Cortex of kidney (tissue), 1 donor: ENCODE measurements at places on chromosomes 3 and 15.

GRCh38 chr3:40191850-40192448, 117.6 kb upstream of the EIF1B start:
- DNase-seq: no peak

DNA sequence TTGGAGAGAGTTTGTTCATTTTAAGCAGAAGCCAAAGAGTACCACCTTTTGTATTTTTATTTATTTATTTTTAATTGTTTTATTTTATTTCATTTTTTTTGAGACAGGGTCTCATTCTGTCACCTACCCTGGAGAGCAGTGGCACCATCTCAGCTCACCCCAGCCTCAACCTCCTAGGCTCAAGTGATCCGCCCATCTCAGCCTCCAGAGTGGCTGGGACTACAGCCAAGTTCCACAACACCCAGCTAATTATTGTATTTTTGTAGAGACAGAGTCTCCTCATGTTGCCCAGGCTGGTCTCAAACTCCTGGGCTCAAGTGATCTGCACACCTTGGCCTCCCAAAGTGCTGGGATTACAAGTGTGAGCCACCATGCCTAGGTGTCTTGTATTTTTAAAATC, 9.6 kb downstream of the CCR8 start:
- no peak for DNase-seq

GRCh38 chr3:101189796-101190195, 130.6 kb downstream of the IMPG2 start:
- DNase-seq: no peak

- no peak for DNase-seq
Observed at GRCh38 chr3:190384309-190384756, 3.6 kb upstream of the CLDN16 start.

DNA sequence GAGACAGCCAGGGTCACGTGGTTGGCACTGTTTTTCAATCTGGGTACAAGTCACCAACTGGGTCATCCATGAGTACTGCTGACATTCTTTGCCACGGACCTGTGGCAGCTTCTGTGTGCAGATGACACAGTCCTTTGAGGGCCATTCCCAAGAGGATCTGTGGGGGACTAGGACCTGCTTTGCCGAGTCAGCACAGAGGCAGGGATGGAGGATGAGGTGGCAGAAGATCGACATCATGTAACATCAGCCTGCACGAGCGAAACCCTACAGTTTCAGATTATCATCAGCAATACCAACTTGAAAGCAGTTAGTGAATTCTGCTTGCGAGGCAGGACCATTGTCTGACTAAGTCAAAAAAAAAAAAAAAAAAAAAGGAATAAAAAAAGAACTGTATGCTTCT, 227.7 kb downstream of the FOXP1 start:
- DNase-seq: no peak

GRCh38 chr3:195260280-195260905, 10.6 kb downstream of the XXYLT1 start:
- DNase-seq: no peak

- DNase-seq: no peak
Observed at GRCh38 chr15:63089260-63090043, 32.2 kb upstream of the LACTB start.

DNA sequence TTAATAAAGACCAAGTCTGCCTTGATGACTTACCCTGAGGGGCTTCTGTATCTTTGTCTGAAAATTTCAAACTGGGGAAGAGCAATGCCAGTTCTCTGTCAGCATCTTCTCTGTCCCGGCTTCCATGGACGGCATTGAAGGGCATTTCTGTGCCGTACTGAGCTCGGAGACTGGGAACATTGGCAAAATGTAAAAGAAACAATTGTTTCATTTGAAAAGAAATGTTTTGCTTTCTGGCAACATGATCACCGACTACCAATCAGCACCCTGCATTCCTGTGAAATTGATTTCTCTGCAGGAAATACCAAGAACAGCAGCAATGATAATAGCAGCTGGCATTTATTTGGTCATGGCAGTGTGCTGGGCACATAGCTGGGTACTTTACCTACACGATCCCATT, 26.2 kb downstream of the NME9 start:
- DNase-seq: no peak

DNA sequence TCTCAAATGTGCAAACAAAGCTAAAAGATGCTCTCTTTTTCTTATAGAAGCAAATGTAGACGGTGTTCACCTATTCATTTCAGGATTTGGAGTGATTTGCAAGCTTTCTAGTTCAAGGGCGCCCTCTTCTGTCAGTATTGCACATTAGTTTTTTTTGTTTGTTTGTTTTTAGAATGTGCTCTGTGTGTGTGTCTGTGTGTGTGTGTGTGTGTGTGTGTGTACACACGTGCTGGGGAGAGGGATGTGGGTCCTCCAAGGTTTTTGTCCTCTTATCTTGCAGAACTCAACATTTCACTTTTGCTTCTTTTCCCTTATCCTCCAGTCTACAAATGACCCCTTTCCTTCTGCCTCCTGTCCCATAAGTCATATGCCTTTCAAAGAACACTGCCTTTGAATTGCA, 23.5 kb downstream of the DNAH1 start:
- no peak for DNase-seq

DNA sequence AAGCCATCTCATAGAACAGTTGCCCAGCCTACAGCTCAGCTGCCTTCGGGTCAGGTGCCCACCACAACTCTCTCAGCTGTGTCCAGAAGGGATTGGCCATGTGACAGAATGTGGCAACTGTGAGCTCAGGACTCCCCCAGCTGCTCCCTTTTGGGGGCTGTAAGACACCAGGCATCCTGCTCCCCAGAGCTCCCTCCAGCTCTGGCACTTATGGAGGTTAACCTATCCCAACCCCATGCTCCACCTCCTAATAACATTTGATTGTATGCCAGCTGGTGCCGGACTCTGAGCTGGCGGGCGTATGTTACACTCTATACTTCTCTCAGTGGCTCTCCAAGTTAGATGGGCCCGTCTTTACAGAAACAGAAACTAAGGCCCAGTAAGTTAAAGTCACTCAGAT, 222.8 kb downstream of the FAM43A start:
- DNase-seq: no peak
